ENCODE measurements at places on chromosomes 12 and 14. TPM values are rescaled to one million over a fixed set of nuclear protein-coding genes. Genes with fewer than 3 reads are reported as not detected.

SOAT2 gene
- total RNA-seq: not detected

DPY19L2 gene
- 0.65 TPM for total RNA-seq

GYS2 gene
- not detected for total RNA-seq

C12orf54 gene
- not detected for total RNA-seq

OTOGL gene
- 0.44 TPM for total RNA-seq

DNA sequence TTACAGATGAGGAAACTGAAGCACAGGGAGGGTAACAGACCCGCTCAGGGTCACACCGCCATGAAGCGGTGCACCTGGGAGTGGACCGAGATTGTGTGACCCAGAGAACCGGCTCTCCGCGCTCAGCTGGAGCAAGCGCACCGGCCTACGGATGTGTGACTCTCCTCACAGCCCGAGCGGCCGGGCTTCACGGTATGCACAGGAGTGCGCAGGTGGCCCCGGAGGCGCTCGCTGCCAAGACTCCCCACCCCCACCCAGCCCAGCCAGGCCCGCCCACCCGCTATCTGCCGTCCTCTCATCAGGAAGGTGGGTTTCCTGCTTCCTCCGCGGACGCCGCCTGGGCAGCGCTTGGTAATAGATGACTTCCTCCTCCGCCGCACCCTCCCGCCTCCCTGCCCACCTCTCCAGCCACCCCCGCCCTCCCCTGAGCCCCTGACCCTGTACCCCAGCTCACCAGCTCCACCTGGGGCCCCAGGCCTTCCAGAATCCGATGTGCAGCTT is 110.7 kb downstream of the NCOR2 start:
- DNase-seq: peak; percentile 41

GRCh38 chr12:90086281-90086680 is 377.6 kb upstream of the ATP2B1 start:
- no peak for DNase-seq

DNA sequence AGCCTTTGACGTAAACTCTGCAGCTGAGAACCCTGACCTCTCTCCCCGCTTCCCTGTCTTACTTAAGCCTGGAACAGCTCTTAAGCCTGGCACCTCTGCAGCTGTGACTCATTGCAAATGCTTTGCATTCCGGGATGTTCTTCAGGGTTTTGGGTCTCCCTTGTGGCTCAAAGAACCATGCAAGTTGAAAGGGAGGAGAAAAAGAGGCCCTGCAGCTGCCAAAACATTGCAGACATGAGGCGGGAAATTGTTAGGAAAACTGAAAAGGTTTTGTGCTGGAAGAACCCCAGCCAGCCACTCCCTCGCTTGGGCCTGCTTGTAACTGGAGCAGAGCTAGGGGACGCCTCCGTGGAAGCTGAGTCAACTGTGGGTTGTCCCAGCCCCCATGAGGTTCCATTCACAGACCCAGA is 60.2 kb upstream of the FERMT2 start:
- DNase-seq: peak; percentile 76

DNA sequence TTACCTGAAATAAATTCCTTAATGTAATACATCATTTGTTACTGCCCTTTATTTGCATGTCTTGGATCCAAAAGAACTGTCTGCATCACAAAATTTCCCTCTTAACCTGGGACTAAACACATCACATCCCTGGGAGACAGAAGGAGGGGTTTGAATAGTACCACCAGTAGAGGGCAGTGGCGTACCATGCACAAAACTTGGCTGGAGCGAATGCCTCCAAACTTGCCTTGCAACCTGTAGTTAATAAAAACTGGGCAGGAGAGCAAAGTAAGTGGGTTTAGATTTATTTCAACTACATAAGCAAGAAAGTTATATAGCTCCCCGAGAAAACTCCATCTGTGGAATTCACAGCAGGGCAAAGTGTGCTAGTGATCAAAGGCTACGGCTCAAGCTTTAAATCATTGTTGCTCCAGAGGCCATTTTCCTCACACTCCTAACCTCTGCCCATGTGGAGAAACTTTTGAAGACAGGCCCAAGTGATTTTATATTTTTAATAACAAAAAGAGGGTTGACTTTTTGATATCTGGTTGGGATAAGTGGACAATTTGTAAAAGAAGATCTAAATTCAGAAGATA is 1176.7 kb upstream of the SEL1L start:
- peak; percentile 72 for DNase-seq

- no peak for DNase-seq
Observed at GRCh38 chr14:34944744-34945143, 38.0 kb upstream of the SRP54 start.

DNA sequence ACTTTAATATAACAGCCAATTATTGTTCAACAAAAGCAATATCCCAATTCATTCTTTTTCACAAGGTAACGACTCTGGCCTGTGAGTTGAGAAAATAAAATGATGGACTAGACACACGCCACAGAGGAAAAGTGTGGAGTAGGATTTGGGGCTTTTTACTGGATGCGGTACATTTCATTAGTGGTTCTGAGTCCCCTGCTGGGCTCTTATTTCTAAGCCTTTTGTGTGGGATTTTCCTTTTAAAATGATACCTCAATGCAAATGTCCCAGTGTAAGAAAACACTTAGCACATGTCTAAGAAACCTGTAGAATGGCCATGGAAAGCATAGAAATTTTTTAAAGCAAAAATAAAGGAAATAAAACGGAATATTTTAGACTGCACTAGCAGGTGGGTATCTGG is 73.4 kb downstream of the C12orf42 start:
- no peak for DNase-seq

- DNase-seq: no peak
Observed at GRCh38 chr14:90375934-90376333, 20.9 kb upstream of the CALM1 start.

DNA sequence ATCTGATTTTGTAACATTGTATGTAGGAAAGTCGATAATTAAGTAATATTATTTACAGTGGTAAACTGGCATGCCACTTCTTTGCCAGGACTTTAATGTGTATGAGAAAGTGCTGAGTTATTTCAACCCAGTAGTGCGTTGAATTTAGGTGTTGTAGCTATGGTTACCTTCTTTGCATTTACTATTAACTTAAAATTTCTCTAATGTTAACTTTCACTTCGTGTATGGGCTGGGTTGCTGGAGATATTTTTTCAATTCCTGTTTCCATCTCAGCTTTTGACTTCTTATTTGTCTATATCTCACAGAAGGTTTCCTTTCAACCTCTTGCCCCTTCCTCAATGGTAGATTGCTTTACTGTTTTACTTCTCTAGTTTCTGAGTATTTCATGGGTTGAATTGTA is 1345.6 kb downstream of the FSCB start:
- DNase-seq: no peak

DNA sequence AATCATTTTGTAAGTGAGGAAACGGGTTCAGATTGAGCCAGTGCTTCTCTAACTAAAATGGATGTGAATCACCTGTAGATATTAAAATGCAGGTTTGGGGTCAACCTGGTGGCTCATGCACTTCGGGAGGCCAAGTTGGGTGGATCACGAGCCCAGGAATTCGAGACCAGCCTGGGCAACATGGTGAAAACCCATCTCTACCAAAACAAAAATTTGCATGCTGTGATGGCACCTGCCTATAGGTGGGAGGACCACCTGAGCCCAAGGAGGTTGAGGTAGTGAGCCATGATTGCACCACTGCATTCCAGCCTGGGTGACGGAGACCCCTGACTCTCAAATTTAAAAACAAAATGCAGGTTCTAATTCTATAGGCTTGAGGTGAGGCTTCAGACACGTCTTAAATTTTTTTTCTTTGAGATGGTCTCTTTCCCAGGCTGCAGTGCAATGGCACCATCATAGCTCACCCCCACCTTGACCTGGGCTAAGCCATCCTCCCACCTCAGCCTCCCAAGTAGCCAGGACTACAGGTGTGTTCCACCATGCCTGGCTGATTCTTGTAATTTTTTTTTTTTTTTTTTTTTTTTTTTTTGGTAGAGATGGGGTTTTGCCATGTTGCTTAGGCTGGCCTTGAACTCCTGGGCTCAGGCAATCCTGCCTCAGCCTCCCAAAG is 9.0 kb downstream of the TUBA1C start:
- DNase-seq: no peak

DNA sequence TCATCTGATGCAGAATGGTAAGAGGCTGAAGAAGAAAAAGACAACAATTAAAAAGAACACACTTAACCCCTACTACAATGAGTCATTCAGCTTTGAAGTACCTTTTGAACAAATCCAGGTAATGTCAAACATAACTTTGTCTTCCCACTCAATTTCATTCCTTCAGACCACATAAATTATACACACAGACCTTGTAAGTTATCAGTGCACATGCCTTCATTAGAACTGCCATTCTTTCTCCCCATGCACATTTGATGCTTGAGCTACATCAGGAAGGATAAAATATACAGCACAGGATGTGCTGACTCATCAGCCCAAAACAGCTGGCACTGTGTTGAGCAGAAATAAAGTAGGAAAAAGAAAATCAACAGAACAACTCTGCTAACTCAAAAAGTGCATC is 246.7 kb downstream of the PAWR start:
- DNase-seq: peak; percentile 86

- no peak for DNase-seq
Observed at GRCh38 chr14:65301862-65302539, 110.5 kb upstream of the FUT8 start.
